Fibroblast of villous mesenchyme (primary cell): ENCODE measurements at places on chromosomes 6 and 20.
A peak's percentile ranks its signal among the peaks of the same experiment; 100 is the strongest.

DNA sequence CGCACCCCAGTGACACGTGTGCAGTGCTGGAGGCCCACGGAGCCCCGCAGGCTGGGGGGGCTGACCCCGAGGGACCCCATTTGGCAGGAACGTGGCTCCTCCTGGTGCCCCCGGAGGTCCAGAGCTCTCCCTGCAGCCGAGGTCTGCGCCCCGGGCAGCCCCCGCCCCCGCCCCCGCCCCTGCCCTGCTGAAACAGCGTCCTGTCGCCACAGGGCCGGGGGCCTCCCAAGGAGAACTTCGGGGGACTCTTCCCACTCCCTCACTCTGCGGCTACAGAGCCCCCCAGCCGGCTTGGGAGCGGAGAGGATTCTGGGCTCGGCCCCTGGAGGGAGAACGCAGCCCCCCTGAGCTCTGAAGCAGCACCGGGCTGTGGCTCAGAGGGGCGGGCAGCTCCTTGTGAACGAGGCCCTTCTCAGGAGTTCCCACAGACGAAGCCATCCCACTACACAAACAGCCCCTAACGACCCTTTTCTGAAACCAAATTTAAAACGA is 115.2 kb downstream of the DLL1 start:
- no peak for DNase-seq

DNA sequence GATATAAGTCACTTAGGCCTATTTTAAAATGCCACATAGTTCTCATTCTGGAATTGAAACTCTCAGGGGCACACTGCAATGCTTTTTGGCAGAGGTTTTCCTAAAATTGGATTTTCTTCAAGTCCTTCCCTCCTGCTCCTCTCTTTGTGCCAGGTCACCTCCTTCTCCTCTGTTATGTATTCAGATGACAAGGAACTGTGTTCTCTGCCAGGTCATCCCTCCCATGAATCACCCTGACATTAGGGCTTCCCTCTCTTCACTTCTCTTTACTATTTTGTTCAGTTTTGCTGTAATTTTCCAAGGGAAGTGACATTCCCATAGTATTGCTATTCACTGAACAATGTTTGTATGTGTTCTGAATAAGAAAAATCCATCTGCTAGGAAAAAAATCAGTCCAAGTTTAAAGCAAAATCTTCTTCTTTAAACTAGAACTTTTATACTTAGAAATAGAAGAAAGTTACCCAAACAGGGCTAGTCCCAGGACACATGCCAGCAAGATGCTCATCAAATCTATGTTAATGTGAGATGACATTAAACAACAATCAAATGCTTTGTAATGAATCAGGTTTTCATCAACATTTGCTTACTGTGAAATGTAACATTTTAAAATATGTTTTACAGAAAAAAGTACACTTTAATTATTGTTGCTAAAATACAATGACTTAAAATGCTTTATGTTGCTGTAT is 461.1 kb downstream of the MMUT start:
- peak; percentile 8 for DNase-seq

GRCh38 chr6:161021543-161021942 is 30.0 kb downstream of the MAP3K4 start:
- no peak for DNase-seq

- no peak for DNase-seq
Observed at GRCh38 chr6:14585689-14586088, 468.1 kb downstream of the CD83 start.

DNA sequence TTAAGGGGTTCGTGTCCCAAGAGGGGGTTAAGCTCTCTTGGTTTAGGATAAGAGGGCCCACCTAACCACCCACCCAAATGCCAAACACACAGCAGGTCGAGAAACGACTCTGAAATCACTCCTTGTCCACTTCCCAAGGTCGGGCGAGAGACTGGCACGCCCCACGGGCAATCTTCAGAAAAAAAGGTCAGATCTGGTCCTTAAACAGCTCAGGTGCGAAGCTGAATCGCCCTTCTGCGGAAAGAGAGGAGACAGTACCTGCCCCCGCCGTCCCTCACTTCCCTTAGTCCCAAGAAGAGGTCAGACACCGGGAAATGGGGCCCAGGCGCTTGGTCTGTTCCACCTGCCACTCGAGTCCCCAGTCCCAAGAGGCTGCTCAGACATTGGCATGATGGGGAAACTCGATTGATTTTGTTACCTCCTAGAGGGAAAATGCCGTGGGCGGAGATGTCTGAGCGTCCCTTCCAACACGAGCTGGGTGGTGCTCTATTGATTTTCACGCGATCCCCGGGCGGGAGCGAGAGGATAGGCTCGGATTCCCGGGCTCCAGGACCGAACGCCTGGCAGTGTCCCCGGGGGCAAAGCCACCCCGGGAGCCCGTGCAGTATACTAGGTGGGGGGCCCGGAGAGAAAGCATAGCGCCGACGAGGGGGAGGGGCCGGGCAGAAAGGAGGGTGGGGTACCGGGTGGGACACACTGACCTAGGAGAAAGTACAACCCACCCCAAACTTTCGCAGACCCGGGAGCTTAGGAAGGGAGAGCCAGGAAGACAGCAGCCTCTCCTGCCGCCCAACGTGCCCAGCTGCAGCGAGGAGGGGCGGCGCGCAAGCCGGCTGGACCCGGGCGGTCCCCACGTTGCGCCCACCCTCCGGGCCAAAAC is 1.1 kb upstream of the SAMD5 start:
- DNase-seq = peak; percentile 7

- no peak for DNase-seq
Observed at GRCh38 chr20:42391807-42392206, 773.6 kb upstream of the CHD6 start.

- DNase-seq = peak; percentile 42
Observed at GRCh38 chr6:157656437-157656997, 166.5 kb upstream of the SNX9 start.
